ENCODE measurements at places on chromosomes 2 and 18. TPM values are rescaled to one million over a fixed set of nuclear protein-coding genes. Genes with fewer than 3 reads are reported as not detected.
A peak's percentile ranks its signal among the peaks of the same experiment; 100 is the strongest.

GRCh38 chr2:114550895-114551793 is 108.7 kb downstream of the DPP10 start:
- no peak overlapping the region for H3K4me3 ChIP-seq
- peaks cover 5% of the 10 kb centered on the region for H3K27me3 ChIP-seq
- DNase-seq: no peak
- H3K27ac ChIP-seq: no peak overlapping the region

DNA sequence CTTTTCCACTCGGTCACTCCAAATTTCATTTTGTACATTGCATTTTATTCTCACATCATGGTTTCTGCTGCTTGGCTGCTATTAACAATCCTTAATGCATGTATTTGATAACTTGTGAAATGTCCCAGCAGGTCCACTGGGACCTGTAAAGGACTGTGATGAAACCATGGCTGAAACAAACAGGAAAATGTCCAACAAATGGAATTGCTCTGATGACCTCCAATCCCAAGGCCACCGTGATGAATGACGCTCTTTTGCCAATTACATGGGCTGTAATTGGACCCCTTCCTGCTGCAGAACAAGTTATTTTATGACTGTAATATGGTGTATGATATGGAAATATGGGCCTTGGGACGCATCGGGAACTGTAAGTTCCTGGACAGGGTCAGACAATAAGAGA is 224.2 kb upstream of the CXCR4 start:
- H3K4me3 ChIP-seq: no peak overlapping the region
- no peak for DNase-seq
- H3K27me3 ChIP-seq: no peaks in the 10 kb centered on the region
- no peak overlapping the region for H3K27ac ChIP-seq

- no peaks in the 10 kb centered on the region for H3K36me3 ChIP-seq
- H3K27ac ChIP-seq: no peak overlapping the region
- DNase-seq: no peak
- H3K4me3 ChIP-seq: no peak overlapping the region
- H3K27me3 ChIP-seq: no peaks in the 10 kb centered on the region
Observed at GRCh38 chr2:118747637-118748036, 99.8 kb downstream of the EN1 start.

DNA sequence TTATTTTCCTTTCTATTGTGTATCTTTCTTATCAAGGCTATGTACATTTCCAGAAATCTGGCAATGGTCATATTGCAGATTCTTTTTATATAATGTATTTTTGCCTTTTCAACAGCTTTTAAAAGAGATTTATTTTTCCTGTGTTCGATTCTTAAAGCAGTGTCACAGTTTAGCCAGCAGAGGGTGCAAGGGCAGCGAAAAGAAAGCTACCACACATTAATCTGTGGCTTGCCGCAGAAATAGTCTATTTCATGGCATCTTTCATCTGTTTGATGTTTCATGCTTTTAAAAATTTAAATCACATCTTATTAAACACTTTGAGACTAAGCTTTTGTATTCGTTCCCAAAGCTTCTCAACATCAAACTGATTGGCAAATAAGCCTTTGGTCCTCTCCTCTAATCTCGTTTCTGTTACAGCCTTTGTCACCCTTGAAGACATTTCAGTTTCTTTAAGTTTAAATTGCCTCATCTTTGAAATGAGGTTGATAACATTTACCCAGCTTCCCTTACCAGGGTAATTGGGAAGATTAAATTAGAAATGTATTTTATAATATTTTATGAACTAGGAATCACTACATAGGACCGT is 73.3 kb downstream of the PIK3C3 start:
- DNase-seq: no peak
- H3K27me3 ChIP-seq: no peaks in the 10 kb centered on the region
- H3K4me1 ChIP-seq: no peaks in the 10 kb centered on the region
- peaks cover 3% of the 10 kb centered on the region for H3K36me3 ChIP-seq
- no peak overlapping the region for H3K27ac ChIP-seq

- no peak for DNase-seq
- H3K4me1 ChIP-seq: peaks cover 33% of the 10 kb centered on the region
- no peak overlapping the region for H3K27ac ChIP-seq
- H3K27me3 ChIP-seq: no peaks in the 10 kb centered on the region
- H3K36me3 ChIP-seq: no peaks in the 10 kb centered on the region
Observed at GRCh38 chr2:85779641-85780315, 26.0 kb downstream of the ATOH8 start.

DNA sequence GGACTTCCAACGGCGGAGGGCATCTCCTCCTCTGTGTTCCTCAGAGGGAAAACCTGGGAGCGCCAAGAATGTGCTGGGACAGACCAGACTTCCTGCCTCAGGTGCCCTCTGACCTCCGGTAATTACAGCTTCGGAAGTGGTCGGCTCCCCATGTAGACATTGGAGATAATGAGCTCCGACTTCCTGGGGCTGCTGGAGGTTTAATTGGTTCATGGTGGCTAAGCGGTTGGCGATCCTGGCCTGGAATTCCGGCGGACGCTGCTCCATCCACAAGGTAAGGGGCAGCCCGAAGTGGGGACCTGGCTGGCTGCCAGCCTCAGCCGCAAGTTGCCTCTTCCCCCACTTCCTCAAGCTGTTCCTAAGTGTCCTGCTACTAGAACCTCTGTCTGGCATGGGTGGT is 83.2 kb upstream of the EPC2 start:
- DNase-seq: no peak
- no peak overlapping the region for H3K27ac ChIP-seq
- no peaks in the 10 kb centered on the region for H3K4me1 ChIP-seq
- no peaks in the 10 kb centered on the region for H3K36me3 ChIP-seq

DNA sequence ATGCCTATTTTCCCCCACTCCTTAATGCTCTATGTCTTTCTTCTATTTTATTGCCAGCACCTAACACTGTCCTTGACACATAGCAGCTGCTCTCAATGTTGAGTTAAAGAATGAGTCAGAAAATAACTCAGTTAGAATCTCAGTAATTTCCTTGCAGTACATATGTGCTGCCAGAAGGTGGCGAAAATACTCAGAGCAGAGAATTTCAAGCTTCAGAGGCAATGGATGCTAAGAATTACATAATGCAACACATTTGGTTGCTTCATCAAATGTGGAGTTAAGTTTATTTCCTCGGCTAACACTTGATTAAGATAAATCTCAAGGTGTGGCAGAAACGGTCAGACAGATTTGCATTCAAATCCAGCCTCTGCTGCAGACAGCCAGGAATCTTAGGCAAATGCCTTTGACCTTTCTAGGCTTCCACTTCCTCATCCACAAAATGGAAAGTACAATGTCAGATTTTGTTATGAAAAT is 105.6 kb downstream of the VSNL1 start:
- DNase-seq: no peak
- H3K27ac ChIP-seq: no peak overlapping the region
- H3K27me3 ChIP-seq: no peaks in the 10 kb centered on the region
- no peak overlapping the region for H3K4me3 ChIP-seq
- peaks cover 35% of the 10 kb centered on the region for H3K4me1 ChIP-seq
- no peaks in the 10 kb centered on the region for H3K36me3 ChIP-seq

- H3K4me3 ChIP-seq: no peak overlapping the region
- H3K4me1 ChIP-seq: no peaks in the 10 kb centered on the region
- H3K36me3 ChIP-seq: no peaks in the 10 kb centered on the region
- no peak for DNase-seq
- H3K27me3 ChIP-seq: no peaks in the 10 kb centered on the region
- no peak overlapping the region for H3K27ac ChIP-seq
Observed at GRCh38 chr18:49723648-49724180, 89.6 kb downstream of the ACAA2 start.

DNA sequence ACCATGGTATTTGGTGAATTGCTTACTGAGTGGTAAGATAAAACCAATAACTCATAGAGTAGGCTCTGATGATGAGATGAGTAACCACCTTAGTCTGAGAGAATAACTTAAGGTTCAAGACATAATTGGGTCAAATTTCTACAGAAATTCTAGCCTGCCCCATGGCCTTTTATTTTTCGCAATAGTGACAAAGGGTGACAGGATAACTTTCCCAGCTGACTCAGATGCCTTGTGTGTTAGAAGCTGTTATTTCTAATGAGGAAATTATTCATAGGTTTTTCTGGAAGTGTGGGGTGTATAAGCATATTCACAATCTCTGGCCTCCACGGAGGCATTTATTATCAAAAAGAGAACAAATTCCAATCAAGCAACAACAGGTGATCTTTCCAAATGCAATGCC is 159.0 kb downstream of the NUP35 start:
- H3K27ac ChIP-seq: no peak overlapping the region
- no peaks in the 10 kb centered on the region for H3K4me1 ChIP-seq
- no peaks in the 10 kb centered on the region for H3K36me3 ChIP-seq
- DNase-seq: no peak
- H3K27me3 ChIP-seq: no peaks in the 10 kb centered on the region
- no peak overlapping the region for H3K4me3 ChIP-seq

DNA sequence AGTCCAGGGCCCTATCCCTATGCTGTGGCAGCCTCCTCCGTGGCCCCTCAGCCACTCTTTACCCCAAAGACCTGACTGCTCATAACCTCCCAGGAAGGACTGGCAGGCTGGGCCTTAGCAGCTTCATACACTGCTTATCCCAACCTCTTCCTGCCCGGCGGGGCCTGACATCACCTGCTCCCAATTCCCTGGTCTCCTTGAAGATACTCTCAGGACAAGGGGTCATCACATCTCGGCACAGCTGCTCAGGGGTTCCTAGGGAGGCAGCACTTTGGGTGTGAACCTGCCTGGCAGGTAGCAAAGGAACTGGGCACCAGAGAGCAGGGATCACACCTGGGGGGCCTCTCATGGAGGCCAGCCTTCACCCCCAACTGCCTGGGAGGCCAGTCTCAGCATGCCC is 68.5 kb downstream of the PLB1 start:
- H3K27me3 ChIP-seq: no peaks in the 10 kb centered on the region
- DNase-seq: peak; percentile 58
- H3K27ac ChIP-seq: no peak overlapping the region
- no peaks in the 10 kb centered on the region for H3K4me1 ChIP-seq
- no peaks in the 10 kb centered on the region for H3K36me3 ChIP-seq
- H3K4me3 ChIP-seq: no peak overlapping the region

DNA sequence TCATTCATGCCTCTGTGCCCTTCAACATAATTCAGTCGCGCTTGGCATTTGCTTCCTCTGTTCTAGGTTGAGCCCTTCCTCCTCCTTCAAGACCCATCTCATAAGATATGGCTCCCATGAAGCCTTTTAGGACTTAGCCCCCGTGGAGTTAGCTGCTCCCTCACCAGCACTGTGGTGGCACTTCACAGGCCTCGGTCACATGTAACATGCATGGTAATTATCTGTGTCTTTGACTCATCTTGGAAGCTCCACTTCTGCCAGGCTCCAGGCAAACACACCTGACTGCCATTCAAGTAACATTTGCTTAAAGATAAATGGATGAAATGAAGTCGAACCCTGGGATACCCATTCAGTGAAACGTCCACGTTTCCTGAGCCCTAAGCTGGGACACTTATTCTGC is 484.7 kb downstream of the EIPR1 start:
- no peak overlapping the region for H3K4me3 ChIP-seq
- H3K36me3 ChIP-seq: no peaks in the 10 kb centered on the region
- H3K4me1 ChIP-seq: no peaks in the 10 kb centered on the region

- H3K27me3 ChIP-seq: no peaks in the 10 kb centered on the region
- no peaks in the 10 kb centered on the region for H3K36me3 ChIP-seq
- peak; percentile 50 for DNase-seq
- H3K4me3 ChIP-seq: no peak overlapping the region
- H3K4me1 ChIP-seq: no peaks in the 10 kb centered on the region
Observed at GRCh38 chr18:80223581-80224148, 23.6 kb downstream of the PARD6G start.

DNA sequence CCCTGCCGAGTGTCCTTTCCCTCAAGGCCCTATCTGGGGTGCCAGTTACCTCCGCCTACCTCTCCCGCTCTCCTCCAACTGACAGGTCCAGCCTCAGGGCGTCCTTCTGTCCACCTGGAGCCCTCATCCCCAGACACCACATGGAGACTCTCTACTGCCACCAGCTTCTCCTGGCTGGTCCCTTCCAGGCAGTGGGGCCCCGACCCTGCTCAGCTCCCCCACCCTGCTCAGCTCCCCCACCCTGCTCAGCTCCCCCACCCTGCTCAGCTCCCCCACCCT is 74.0 kb upstream of the ODC1 start:
- H3K27ac ChIP-seq: no peak overlapping the region
- DNase-seq: peak; percentile 46
- H3K27me3 ChIP-seq: no peaks in the 10 kb centered on the region
- no peaks in the 10 kb centered on the region for H3K4me1 ChIP-seq
- H3K4me3 ChIP-seq: no peak overlapping the region
- no peaks in the 10 kb centered on the region for H3K36me3 ChIP-seq

DNA sequence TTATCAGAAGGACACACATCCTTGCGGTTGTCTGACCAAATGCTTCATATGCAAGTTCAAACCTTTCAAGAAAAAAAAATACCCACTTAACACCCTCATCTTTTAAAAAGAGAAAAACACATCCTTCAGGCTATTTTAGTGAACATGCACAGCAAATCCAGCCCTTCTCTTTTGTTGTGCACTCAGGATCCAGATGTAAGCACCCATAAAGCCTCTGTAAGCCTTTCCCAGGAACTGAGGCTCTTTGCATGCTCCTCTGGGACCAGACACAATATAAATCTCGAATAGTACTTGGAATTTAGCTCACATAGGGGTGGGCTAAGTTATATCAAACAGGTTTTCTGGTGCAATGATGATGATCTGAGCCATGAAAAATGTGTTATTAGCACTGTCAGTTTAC is 308.8 kb upstream of the FAM98A start:
- H3K4me3 ChIP-seq: no peak overlapping the region
- no peaks in the 10 kb centered on the region for H3K36me3 ChIP-seq
- H3K27me3 ChIP-seq: no peaks in the 10 kb centered on the region
- no peak overlapping the region for H3K27ac ChIP-seq

- no peak for DNase-seq
- no peak overlapping the region for H3K4me3 ChIP-seq
- no peaks in the 10 kb centered on the region for H3K4me1 ChIP-seq
- H3K27me3 ChIP-seq: no peaks in the 10 kb centered on the region
Observed at GRCh38 chr2:117967977-117968718, 45.7 kb downstream of the CCDC93 start.

GRCh38 chr2:230762317-230762896 is 49.8 kb downstream of the CAB39 start:
- no peak overlapping the region for H3K4me3 ChIP-seq
- H3K4me1 ChIP-seq: peaks cover 27% of the 10 kb centered on the region
- DNase-seq: no peak
- H3K27me3 ChIP-seq: no peaks in the 10 kb centered on the region
- peaks cover 47% of the 10 kb centered on the region for H3K36me3 ChIP-seq

SCYGR4 gene
- total RNA-seq: not detected

TLX2 gene
- 2.5 TPM for total RNA-seq

LIPT1 gene
- total RNA-seq: 9.5 TPM

PARD6G gene
- total RNA-seq: 9.3 TPM

FABP1 gene
- total RNA-seq: not detected

SPTBN1 gene
- 273 TPM for total RNA-seq

RAB10 gene
- 103 TPM for total RNA-seq

MAP3K19 gene
- not detected for total RNA-seq

OST4 gene
- 428 TPM for total RNA-seq

NEU2 gene
- total RNA-seq: not detected

SPDYA gene
- 1.1 TPM for total RNA-seq

KCTD1 gene
- 7.1 TPM for total RNA-seq

UCN gene
- 6.5 TPM for total RNA-seq

All from sigmoid colon (tissue), 7 donors.